ENCODE measurements at places on chromosomes 2 and 18.

- DNase-seq = no peak
Observed at GRCh38 chr2:213496226-213496625, 212.0 kb downstream of the SPAG16 start.

DNA sequence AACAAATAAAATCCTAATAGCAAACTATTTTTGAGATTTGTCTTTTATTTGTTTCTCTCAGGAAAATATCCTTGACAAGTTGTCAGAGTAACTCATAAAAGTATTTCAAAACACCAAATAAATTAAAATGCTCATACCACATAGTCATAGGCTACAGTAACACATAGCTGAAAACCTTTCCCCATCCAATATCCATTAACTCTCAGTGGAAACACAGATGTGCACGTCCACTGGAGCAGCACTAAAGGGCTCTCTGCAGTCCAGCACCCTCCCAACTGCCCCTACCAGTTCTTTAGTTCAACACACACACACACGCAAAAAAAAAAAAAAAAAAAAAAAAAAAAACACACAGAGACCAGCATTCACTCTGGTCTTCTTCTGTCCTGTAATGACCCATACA lies 879 bp upstream of the XDH start:
- DNase-seq = no peak

- DNase-seq = no peak
Observed at GRCh38 chr2:109317471-109318095, 188.6 kb downstream of the SH3RF3 start.

- no peak for DNase-seq
Observed at GRCh38 chr2:61775956-61776570, 77.8 kb downstream of the FAM161A start.

- DNase-seq = no peak
Observed at GRCh38 chr2:133063775-133064174, 393.8 kb upstream of the LYPD1 start.

Measured in activated gamma-delta T cell (primary cell).